NCI-H510A (cell line): ENCODE measurements at places on chromosomes 4 and X.

GRCh38 chrX:82757614-82758013, 750.5 kb upstream of the POU3F4 start:
- DNase-seq, result no peak

- no peak for DNase-seq
Observed at GRCh38 chrX:71144651-71145050, at the start of gene NLGN3. NLGN3 (plus strand) TSS chrX:71144841; CDS start chrX:71147750, 2,909 bp downstream.

DNA sequence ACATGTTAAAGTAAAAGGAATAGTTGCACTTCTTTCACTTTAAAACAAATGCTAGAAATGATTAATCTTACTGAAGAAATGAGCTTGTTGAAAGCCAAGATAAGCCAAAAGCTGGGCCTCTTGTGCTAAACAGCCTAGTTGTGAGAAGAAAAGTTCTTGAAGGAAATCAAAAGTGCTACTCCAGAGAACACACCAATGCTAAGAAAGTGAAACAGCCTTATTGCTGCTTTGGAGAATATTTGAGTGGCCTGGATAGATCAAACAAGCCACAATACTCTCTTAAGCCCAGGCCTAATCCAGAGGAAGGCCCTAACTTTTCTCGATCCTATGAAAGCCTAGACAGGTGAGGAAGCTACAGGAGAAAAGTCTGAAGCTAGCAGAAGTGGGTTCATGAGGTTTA, 967.9 kb upstream of the INTU start:
- DNase-seq, result no peak

DNA sequence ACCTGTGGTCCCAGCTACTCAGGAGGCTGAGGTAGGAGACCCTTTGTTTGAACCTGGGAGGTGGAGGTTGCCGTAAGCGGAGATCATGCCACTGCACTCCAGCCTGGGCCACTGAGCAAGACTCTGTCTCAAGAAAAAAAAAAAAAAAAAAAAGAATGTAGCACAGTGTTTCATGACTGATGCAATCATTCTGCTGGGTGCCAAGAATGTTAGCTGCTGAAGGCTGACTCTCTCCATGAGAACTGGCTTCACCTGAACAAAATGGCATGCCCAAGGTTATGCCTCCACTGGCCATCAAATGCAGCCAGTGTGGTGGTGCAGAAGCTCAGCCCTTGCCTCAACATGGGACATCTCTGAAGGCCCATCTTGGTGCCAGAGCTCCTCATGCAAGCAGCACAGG, 412.1 kb downstream of the ADAM29 start:
- DNase-seq, result no peak

- DNase-seq, result no peak
Observed at GRCh38 chrX:150664290-150664689, 28.9 kb upstream of the MTMR1 start.

GRCh38 chr4:67035986-67036385, 509.3 kb downstream of the CENPC start:
- DNase-seq, result no peak

- DNase-seq, result no peak
Observed at GRCh38 chr4:189048119-189048518, 892.6 kb upstream of the FRG1 start.

DNA sequence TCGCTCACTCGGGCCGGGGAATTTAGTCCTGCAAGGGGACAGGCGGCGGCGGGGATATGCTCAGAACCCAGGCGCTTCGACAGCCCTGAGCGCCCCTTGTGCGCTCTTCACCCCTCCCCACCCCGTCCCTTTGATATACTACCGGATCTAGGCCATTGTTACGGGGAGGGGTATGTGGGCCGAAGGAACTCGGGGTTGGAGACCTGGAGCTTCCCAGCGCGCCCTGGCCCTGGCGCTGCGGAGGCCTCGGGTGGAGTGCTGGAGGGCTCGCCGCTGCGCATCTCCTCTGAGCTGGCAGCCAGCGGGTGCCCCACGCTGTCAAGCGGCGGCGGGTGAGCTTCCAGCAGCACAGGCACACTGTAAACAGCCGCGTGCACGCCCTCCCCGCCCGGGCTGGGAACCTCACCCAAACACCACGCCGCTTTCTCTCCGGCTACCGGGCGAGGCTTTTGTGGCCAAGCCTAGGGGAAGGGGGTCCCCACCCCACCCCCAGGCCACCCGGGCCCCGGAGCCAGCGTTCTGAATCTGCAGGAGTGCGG, 54.5 kb upstream of the BCOR start:
- DNase-seq, result no peak

- no peak for DNase-seq
Observed at GRCh38 chr4:76799140-76799539, 98.8 kb downstream of the SOWAHB start.

GRCh38 chrX:37646254-37646653, 39.3 kb upstream of the XK start:
- DNase-seq, result no peak
